ENCODE measurements at places on chromosomes 4 and X.

GRCh38 chr4:78653655-78654054 is 102.1 kb downstream of the ANXA3 start:
- no peak for DNase-seq

DNA sequence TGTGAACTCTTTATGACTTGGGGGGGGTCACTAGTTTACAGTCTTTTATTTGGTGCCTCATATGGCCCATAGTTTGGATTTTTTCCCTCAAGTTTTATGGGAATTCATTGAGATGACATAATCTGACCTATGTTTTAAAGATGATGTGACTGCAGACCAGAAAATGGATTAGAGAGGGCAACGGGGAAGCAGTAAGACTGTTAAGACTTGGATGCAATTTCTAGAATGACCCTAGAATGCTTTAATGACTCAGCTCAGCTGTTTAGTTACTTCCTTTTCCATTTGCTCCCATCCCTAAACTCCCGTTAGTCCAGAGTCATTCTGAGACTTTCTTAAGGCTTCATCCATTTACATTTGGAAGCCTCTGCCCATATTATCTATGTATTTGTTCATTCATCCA is 59.9 kb upstream of the PDGFRA start:
- DNase-seq, result no peak

- DNase-seq, result no peak
These were observed 608.8 kb upstream of the EPHA5 start for GRCh38 chr4:66279084-66279483.

DNA sequence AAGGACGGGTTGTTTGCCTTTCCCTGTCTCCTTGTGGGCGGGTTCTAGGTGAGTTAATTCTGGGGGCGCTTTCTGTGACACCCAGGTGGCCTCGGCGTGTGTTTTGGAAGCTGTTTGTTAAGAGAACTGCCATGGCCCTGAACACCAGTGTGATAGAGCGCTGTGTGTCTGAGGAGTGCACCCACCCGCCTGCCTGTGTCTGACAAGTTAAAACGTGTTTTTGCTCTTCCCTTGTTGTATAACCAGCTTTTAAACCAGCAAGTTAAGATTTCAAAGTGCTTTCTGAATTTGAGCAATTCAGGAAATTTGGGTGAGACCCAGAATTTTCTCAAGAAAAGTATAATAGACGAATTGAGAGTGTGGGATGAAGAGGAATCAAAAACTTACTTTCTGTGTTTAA is 55.2 kb upstream of the HGFAC start:
- no peak for DNase-seq

- DNase-seq, result no peak
These were observed 244.7 kb downstream of the CBR4 start for GRCh38 chr4:168765322-168765721.

- peak; percentile 78 for DNase-seq
These were observed 2.7 kb downstream of the FOXO4 start for GRCh38 chrX:71098302-71098701.

GRCh38 chr4:85406185-85406584 is 68.8 kb upstream of the ARHGAP24 start:
- no peak for DNase-seq

Measured in CD4-positive, alpha-beta T cell treated with Interleukin-4 for 4 hours (primary cell).